Hippocampal formation (tissue), 2 donors: ENCODE measurements at places on chromosomes 5 and 9.

GRCh38 chr5:132667309-132667708 lies 6.5 kb upstream of the IL4 start:
- no peak for DNase-seq

DNA sequence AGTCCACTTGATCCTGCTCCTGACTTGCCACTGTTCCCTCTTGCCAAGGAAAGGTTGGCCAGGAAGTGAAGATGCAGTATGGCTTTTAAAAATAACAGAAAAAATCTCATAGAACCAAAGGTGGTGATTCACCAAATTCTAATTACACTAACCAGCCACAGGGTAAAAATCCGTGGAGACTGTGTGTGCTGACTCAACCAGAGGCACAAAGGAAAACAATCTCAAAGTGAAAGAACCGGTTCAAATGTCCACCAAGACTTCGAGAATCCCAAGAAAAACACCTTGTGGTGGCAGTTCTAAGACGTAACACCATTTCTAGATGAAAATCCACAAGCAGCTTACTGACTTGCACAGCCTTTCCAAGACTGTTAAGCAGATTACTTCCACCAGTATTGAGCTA lies 279.1 kb downstream of the TLE1 start:
- no peak for DNase-seq

GRCh38 chr9:28970241-28970654 lies 1397.0 kb upstream of the C9orf72 start:
- DNase-seq, result no peak

DNA sequence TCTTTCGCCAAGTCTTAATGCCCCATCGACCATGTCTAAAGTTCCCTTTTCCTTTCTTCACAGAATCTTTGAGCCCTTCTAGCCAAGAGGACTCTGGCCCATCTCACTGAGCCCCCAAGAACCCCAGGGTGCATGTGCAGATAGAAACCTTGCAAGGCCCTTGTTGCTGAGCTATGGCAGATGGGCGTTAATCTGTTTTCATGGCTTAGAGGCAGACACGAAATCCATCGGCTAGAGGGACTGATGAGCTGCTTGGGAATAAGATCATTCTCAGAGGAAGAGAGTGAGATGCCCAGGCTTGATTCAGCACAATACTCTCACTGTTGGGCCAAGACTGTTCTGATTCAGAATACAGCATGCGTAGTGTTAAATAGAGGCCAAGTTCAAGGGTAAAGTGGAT lies 262.5 kb upstream of the C9orf72 start:
- DNase-seq, result no peak

GRCh38 chr5:90099099-90099498 lies 310.5 kb downstream of the CETN3 start:
- DNase-seq, result no peak

GRCh38 chr9:133371261-133371711 lies 4.6 kb downstream of the SURF4 start:
- no peak for DNase-seq

DNA sequence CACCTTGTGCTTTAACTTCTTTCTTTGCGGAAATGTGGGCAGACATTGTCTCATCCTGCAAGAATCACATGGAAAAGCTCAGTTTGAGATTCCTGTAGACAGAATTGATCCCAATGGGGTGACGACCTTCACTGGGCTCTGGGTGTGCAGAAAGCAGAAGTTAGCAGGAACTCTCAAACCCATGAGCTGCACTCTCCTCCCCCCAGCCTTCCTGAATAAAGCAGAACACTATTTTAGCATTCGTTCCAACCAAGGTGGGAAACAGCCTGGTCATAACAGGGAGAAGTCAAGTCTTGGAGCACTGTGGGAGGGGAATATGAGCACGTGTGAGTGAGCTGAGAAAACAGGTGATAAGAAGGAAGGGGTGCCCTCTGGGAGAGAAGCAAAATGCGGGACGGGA lies 87.4 kb upstream of the FER start:
- DNase-seq, result no peak

DNA sequence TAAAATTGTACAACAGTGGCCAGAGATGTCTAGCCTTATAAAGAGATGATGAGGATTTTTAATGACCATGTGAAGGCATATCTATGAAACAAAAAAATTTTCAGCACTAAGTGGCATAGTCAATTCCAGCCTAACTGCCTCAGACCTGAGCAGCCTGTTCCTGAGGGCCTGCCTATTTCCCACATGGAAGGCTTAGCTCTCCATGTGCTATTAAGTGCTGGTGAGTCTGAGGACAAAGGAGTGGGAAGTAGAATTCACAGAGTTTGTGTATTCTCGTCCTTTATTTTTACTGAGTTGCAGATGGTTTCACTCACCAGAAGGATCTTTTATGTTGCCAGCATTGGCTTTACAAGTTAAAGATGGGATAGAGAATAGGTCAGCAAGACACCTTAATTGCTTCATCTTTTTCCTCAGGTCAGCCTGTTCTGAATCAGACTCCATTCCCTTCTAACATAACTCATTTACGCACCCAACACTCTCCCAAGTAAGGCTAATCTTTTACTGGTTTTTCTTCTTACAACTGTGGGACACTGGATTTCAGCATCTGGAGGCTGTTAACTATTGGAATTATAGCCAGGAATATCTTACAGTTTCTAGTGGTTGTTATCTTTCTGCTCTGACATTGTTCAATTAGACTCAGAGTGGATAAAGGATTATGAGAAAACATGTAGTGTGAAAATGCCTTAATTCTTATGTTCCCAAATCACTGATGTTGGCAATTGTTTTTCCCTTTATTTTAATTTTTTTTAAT lies 76.8 kb downstream of the ISOC1 start:
- DNase-seq, result no peak

DNA sequence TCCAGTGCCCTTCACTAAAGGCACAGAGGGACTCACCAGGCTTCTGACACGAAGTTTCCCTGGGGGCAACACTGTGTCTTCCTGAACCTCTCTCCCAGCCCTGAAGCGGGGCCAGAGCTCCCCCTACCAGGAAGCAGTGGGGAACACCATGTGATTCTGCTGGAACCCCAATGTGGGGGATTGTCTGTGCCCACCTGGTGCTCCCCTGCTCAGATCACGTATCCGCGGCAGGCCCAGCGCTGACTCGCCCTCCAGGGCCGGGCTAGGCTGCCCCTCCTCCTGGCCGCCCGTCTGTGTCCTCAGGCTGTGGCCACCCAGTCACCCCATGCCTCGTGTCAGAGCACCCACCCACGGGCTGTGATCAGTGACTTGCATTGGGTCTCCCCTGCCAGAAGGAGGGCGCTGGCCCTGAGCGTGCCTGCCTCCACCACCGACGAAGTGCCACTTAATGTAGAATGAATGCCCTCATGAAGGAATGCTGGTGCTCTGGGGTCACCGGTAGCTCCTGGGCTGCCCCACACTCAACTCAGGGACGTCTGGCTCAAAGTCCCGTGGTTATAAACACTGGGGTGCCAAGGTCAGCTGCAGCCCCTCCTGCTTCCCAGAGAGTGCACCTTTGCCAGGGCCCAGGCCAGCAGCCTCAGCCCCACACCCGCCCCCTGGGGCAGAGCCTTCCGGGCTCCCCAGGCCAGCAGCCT lies 22.1 kb downstream of the SARDH start:
- DNase-seq, result no peak

DNA sequence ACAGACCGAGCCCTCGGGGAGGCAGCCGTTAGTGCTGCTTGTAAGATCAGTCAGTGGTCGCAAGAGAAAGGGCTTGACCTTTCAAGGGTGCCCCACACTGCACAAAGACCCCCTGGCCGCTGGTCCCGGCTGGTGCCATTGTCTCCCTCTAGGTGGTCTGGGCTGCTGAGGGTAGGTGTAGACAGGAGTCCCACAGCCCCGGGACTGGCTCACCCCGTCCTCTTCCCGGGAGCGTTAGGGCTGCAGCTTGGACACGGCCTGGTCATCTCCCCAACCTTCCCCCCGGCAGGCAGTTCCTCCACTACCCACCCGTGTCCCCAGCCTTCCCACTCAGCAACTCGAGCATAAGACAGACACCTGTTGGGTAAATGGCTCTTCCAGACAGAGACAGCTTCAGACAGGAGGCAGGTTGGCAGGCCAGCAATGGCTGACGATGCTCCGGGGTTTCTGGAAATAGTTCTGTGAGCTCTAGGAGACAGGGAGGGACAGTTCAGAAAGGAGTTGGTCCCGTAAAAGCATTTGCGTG lies 15.3 kb upstream of the TMEM250 start:
- no peak for DNase-seq

- DNase-seq, result no peak
These were observed 73.4 kb downstream of the HABP4 start for GRCh38 chr9:96523374-96523773.

DNA sequence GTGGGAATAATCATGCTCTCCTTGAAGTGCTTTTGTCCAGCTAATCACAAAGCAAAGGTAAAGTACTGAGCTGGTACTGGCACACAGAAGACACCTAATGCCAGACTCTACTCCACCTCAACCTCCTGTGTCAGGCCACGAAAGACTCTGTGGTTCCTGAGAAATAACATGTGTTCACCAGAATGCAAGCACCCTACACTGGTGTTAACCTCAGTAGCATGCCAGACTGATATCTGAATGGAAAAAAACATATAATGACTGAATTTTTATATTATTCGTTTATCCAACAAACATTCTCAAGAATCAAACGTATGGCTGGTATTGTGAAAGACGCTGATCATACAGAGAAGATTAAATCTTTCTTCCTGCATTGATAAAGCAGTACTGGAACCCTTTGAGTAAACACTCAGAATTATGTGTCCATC lies 97.1 kb upstream of the IFNE start:
- DNase-seq, result no peak

- no peak for DNase-seq
These were observed 480.9 kb upstream of the PAPPA start for GRCh38 chr9:115672477-115673316.

DNA sequence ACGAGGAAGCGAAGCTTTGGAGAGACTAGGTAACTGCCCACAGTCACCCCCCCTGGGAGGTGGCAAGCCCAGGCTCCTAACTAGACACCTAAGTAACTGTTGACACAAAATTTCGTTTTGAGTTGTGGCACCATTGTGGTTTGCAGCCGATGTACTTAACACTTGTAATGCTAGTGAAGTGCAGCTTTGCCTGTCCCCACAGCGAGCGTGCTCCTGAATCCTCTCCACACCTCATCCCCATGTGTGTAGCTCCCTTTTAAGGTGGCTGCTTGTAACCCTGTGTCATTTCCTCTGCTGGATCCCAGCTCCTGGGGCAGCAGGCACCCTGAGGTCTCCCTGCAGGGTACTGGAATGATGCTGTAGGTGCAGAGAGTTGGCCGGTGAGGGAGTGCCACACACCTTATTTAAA lies 114.9 kb downstream of the TRIO start:
- DNase-seq, result no peak

DNA sequence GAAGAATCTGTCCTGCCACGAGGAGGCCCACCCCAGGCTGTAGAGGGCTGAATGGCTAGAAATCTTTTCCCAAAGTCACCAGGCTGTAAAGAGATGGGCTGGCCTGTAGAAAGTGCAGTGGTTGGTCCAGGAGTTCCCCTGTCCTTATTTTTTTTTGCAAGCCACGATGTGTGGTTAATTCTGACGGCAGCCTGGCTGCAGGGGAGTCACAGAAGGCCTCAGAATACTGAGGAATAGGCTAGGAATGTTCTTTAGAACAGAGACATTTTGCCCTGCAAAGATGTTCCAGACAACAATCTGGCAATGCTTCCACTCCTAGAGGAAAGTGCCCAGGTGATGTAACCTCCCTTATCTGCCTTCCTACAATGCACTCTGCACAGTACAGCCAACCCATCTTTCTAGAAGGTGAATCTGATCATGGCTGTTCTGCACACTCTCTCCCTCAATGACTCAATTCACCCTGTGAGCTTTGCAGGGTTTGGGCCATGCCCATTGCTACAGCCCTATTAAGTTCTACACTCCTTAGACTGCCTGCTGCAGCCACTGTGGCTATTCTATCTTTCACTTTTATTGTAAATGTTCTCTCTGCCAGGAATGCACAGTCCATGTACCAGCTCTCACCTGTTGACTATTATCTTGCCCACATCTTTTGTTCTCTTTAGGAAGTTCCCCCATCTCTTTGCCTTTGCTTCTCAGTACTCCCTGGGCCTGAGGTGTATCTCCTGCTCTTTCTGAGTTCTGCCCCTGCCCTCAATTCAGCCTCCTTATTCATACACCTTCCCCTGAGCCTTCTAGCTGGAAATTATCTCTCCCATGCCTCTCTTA lies 377.8 kb upstream of the CLINT1 start:
- no peak for DNase-seq

DNA sequence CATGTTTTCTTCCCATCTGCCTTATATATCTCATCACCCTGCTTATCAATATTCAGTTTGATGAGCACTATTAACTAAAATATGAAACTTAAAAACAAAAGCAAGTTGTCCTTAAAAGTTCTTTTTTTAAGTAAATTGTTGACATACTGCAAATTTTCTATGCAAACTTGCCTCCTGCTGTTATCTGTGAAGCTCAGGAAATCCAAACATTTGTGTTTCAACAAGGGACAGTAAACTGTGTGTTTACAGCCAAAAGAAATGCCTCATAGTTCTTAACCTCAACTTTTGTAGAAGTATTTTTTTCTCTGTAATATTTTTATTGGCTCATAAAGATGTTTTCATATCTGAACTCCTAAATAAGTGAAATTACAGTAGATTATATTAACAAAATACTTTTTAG lies 7.7 kb upstream of the TTC23L start:
- DNase-seq, result no peak

- DNase-seq, result no peak
These were observed 84.5 kb upstream of the CER1 start for GRCh38 chr9:14806941-14807520.

- no peak for DNase-seq
These were observed 63.9 kb downstream of the PARP8 start for GRCh38 chr5:50730336-50730735.

- DNase-seq, result no peak
These were observed 77.6 kb downstream of the C5orf15 start for GRCh38 chr5:133890776-133891280.

DNA sequence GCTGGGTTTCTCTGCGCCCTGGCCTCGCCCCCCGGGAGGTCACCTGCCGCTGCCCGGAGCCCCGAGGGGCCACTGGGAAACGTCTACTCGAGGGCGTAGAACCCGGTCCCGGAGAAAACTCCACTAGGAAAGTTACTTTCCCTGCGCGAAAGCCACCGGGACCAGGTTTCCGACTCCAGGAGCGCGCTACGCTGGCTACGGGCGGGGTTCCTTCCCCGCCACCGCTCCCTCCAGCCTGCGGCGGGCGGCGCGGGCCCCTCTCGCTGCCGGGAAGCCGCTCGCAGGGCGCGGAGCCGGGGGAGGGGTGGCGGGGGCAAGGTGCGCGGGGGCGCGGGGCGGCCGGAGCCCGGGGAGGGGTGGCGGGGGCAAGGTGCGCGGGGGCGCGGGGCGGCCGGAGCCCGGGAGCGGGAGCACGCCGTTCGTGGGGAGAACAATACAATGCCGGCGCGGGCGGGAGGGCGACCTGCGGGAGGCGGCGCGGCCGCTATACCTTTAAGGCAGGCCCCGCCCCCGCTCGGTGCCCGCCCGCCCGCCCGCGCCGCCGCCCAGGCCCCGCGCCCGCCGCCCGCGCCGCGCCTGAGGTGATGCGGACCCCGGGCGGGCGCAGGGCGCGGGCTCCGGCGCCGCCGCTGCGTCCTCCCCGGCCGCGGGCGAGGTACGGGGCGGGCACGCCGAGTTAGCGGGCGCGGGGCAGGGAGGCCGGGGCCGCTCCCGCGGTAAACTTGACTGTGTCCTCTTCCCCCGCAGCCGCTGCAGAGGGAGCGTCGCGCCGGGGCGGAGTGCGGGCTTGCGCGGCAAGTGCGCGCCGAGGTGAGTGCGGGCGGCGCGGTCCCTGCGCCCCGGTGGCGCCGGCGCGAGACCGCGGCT lies 278.1 kb downstream of the AOPEP start:
- no peak for DNase-seq

GRCh38 chr9:118038713-118039112 lies 334.5 kb downstream of the TLR4 start:
- no peak for DNase-seq

GRCh38 chr5:119059740-119060255 lies 11.1 kb upstream of the DMXL1 start:
- DNase-seq, result no peak
